HL-60 (cell line): ENCODE measurements at places on chromosomes 7 and 10.

DNA sequence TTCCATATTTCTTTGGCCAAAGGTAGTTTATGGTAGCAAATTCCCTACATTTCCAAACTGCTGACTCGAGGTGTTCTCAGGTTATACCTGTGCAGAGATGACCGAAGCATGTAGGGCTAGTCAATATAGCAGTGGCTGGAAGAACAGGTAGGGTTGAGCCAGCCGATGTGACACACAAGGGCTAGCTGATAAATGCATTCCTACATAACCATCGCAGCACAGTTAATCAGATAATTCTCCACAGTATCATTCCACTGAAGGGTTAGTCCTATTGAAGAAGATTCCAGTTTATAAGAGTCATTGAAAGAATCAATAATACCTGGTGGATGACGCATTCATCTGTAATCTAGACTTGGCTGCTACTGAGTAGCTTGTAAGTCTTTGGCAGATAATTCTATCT lies 220.0 kb downstream of the KIF20B start:
- DNase-seq, result no peak

DNA sequence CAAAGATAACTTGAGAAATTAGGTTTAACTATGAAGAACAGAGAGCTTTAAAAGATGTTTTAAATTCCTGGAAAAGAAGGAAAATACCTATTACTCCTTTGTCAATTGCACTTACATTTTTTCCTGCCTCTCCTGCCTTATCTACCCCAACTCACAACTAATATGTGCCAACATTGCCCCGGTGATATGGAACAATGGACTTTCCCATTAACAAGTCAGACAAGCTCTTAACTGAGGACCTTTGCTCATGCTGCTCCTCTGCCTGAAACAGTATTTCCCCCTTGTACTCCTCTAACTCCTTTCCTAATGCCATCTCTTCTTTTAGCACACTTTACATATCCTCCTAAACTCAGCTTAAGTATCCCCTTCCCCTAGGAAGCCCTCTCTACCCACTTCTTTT lies 4.8 kb upstream of the ACTA2 start:
- DNase-seq, result no peak

GRCh38 chr7:96663871-96664445 lies 45.7 kb downstream of the SEM1 start:
- DNase-seq, result no peak

GRCh38 chr10:78333362-78334143 lies 299.9 kb downstream of the RPS24 start:
- DNase-seq, result no peak

DNA sequence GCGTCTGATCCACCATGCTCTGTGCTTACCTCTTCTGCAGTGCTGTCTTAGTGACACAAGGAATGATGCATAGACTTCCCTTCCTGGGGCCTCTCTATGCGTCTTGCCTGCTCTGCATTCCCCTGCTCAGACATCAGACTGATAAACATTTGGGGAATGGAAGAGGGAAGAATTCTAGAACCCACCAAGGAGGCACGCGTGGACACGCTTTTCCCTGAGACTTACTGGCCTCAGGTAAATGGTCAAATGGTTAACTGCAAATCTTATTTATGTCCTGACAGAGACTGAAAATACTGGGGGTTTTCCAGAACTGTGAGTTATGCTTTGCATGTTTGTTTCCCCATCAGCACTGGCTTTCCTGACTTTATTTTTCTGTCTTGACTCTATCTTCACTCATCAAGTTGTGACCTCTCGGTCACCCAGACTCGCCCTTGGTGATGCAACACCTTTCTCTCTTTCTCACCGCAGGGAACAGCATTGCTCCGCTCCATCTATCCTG lies 285.9 kb upstream of the FZD8 start:
- DNase-seq, result no peak

DNA sequence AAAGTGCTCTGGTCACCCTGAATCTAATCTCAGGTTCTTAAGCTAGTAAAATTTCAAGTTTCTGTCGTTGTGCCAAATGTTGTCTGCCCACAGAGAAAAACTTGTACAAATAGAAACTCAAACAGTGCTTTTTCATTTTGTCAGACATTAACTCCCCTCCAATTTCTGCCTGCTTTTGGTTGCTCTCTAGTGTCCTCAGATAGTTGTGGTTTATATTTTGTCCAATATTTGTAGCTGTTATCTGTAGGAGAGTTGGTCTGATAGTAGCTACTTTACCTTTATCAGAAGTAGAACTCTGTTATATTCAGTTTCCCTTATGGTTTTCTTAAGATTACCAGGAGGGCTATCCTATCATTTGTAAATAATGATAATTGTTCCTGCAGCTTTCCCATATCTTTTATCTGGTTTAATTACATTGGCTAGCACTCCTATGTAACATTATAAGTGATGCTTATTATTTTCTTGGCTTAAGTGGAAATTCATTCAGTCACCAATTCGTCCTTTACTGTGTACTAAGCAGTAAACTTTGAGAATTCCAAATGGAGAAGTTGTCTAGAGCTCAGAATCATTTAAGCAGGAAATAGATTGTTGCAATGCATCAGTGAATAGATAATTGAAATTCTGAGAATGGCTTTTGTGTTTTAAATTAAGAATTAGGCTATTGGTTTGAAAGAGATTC lies 91.0 kb downstream of the ANKIB1 start:
- DNase-seq, result no peak

- DNase-seq, result no peak
Measured at GRCh38 chr10:29613791-29614190, 21.0 kb downstream of the SVIL start.

GRCh38 chr7:45106-46090 lies 147.0 kb upstream of the FAM20C start:
- DNase-seq, result no peak

GRCh38 chr10:1612908-1613307 lies 124.4 kb downstream of the ADARB2 start:
- no peak for DNase-seq

- DNase-seq, result no peak
Measured at GRCh38 chr7:88201305-88201704, 18.5 kb downstream of the SRI start.

GRCh38 chr10:98135222-98135899 lies 904 bp downstream of the R3HCC1L start:
- DNase-seq, result no peak

DNA sequence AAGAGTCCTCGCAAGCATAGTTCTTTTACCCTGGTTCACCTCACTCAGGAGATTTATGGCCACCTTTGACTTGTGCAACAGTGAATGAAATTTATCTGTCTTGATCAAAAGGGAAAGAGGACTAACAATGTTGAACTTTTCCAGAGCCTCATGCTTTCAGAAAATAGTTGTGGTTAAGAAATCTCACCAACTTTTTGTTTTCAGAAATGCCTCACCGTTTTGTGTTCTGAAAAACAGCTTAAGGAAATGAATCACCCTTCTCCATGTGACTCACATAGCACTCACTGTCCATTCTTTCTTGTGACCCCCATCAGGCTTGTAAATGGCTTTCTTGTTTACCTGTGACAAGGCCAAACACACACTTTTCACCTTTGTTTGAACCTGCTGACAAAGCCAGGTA lies 148.6 kb upstream of the FAM3C start:
- no peak for DNase-seq

- DNase-seq, result no peak
Measured at GRCh38 chr7:5450549-5451327, 27.1 kb upstream of the TNRC18 start.

- no peak for DNase-seq
Measured at GRCh38 chr7:111266613-111267012, 175.7 kb downstream of the LRRN3 start.

GRCh38 chr7:138881579-138882188 lies 83.7 kb upstream of the ATP6V0A4 start:
- DNase-seq, result no peak

DNA sequence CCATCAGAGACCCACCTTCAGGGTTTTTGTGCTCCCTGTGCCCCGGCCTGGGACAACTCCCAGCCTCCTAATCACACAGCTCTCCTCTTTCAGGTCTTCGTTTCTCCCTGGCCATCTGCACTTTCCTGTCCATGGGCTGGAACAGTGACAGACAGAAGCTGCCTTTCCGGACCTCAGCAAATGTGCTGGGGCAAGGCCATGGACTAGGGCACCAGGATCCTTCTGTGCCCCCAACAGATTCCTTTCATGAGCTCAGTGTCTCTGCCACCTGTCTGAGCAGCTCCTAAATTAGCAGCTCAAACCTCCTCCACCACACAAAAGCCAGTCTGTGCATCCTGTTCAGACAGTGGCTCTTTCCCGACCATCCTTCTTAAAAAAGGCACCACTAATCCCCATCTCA lies 41.9 kb upstream of the FRMD4A start:
- no peak for DNase-seq

GRCh38 chr10:132346806-132347205 lies 14.8 kb downstream of the LRRC27 start:
- no peak for DNase-seq

- no peak for DNase-seq
Measured at GRCh38 chr7:35720032-35720431, 25.1 kb upstream of the HERPUD2 start.

DNA sequence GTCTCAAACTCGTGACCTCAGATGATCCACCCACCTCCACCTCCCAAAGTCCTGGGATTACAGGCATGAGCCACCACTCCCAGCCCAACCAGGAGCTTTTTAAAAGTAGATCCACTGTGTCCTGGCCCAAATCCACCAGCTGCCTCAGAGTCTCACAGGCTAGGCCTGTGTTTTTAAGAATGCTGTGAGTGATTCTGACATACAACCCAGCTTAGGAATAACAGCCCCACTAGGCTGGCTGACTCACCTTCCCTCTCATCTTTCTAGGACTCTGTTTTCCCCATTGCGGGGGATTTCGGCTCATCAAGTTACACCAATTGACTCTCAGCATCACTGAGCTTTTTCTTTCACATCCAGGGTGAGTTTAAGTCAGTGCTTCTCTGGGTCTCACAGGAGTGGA lies 207.6 kb downstream of the SKIDA1 start:
- DNase-seq, result no peak

DNA sequence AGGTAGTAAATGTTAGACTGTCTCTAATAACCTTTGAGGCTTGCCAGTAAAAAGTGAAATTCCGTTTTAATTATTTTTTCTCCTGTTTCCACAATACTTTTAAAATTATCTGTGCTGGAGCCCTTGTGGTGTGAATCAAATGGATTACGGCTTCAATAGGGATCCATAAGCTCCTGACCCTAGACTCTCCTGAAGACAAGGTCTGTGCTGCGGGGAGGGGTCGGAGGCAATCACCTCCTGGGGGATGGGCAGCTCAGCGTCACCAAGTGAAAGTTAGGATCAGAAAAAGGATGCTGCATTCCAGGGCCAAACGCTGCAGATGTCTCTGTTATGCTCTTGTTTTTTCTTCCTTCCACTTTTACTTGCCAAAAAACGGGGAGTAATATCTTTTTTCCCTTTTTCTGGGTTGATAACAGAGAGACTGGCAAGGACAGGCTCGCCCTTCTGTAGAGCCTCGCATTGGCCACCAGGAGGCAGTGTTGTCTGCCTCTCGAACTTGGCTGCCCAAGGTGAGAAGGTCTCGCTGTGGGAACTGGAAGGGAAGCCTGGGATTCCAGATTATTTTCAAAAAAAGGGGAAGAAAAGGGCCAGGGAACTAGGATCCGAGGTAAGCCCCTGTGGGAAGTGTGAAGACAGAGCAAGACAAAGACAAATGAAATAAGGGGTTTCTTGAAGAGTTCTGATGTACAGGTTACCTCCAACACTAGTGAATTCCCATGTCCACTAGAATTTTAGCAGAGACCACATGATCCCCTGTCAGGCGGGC lies 621.9 kb downstream of the ACTR3B start:
- DNase-seq, result peak; percentile 28

GRCh38 chr10:127962205-127962604 lies 55.3 kb downstream of the PTPRE start:
- DNase-seq, result no peak

DNA sequence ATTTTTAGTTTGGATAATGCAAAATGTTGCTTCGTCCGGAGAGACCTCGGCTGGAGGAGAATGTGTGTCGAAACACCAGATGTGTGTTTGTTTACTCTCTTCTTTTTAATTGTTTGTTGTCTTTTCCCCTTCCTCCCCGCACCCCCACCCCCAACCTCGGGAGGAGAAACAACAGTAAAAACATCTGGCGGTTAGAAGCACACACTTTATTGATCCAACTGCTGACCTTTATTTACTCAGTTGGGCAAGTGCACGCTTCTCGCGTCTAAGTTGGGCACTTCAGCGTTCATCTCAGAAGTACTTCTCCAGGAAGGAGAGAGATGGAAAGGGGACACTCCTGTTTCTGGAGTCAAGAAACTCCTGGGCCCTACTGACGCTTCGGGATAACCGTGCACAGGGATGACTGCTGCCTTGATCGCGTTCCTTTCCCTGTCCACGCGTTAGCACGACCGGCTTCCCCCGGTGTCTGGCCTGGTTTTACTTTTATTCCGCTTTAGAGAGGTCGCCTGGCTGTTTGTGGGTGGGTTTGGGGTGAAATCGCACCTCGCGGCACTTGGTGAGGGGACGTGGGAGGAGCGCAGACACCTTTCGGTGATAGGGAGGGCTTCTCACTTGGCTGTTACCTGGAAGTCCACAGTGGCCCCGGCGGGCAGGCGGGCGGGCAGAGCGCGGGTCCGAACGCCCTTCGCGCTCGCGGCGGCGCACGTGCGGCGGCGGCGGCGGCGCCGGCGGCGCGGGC lies 168.3 kb upstream of the PPP1R3A start:
- no peak for DNase-seq

DNA sequence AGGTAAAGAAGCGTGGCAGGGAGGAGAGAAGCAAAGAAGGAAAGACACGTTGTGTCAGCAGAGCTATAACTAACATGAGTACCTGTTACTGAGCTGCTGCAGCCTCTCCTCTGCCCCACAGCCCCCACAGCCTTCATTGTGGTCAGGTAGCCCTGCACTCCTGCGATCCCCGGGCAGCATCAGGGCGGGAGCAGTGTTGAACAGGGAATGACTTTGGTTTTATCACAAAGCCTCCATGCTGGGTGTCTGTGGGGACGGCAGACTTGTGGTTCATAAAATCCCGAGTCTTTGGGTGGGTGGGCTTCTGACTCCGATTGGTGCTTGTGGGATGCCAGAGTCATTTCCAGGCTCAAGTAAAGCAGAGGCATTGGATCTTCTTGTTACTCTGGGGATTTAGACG lies 14.8 kb upstream of the PRKAG2 start:
- DNase-seq, result no peak

DNA sequence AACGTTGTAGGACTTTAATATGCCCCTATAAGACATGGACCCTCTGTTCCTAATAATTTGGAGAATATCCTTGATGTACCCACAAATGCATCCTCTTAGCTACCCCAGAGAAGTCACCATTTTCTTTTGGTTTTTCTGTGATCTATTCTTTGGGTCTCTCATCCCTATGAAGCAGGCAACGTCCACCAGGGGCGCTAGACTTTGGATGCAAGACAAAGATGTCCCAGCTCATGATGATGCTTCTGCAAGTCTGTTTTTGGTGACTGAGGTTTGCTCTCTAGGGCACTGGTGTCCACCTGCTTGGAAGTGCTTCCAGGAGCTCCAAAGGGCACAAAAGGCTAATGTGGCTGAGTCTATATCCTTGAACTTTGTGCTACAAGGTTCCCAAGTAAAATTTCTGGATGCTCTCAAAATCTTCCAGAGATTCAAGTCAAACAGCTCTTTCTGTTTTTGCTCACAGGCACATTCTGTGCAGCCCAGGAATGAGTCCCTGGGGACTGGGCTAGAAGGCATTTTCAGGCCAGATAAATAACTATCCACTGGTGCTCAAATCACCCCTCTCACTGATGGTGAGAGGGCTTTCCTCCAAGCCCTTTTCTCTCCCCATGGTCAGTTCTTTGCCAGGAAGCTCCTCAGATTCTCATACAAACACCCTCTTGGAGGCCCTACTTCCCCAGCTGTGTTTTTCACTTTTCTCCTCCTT lies 166.4 kb downstream of the C7orf25 start:
- no peak for DNase-seq

GRCh38 chr7:108367946-108368345 lies 88.3 kb downstream of the NRCAM start:
- no peak for DNase-seq

GRCh38 chr7:28576656-28577055 lies 164.3 kb downstream of the CREB5 start:
- no peak for DNase-seq
